ENCODE measurements at places on chromosomes 2 and 18.

DNA sequence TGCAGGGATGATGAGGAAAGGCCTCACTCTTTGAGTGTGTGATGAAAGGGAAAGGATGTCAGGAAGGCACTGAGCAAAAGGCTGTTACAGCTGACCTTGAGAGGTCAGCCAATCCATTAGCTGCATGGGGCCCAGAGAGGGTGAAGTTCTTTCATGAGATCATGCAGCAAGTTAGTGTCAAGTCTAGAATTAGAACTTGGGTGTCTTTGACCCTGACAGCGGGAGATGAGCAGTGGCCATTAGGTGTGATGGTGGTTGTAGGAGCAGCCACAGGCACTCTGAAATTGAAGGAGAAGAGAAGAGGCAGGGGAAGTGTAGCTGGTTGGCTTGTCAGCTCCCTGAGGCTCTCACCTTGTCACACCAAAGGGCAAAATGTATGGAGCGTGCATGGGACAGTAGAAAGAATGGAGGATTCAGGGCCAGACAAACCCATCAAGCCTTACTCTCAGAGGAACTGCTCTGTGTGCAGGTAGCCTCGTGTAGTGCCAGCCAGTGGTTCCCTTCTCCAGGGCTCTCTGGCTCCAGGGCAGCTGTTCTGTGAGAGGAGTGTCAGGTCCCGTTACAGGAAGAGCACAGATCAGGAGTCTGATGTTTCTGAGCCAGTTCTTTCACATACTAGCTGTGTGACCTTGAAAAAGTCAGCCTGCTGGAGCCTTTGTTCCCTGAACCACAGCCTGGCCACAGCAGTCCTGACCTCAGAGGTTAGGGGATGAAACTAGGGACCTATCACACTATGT is 35.9 kb downstream of the MAP4K4 start:
- DNase-seq, result no peak

DNA sequence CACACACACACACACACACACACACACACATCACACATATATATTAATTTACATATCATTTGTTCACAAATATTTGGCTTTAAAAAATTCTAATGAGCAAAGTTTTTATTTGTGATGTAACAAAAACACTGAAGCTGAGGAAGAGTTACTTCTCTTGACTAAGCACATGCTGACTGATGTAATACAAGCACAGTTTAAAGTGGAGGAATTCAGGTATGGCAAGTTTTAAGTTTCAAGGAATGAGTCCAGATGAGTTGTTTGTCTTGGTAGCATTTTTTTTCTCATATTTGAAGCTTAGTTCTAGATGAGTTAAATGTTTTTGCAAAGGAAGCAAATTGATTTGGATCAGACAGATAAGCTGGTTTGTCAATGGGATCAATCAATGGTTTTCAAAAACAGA is 20.2 kb upstream of the CALCRL start:
- DNase-seq, result no peak

DNA sequence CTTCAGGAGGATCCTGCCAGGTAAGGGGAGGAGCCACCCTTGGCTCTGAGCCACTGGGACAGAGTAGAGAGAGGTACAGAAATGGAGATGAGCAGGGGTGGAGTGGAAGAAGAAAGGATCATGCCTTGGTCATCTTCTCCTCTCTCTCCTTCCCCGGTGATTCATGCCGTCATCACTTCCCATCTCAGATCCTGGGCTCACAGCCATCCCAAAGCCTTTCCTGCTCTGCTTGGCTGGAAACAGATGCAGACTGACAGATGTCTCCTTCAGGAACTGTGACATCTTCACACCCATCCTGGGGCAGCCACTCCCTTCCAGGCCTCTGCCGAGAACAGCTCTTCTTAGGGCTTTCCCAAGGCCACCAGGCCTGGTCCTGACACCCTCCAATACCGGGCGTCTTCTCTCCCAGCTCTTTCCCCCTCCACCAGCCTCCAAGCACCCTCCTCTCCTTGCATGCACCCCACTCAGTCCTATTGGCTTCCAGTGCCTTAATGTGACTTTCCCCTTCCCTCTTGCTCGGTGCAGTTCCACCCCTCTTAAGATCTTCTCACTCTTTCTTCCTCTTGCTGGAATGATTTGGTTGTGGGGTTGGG is 58.3 kb upstream of the TNP1 start:
- DNase-seq, result no peak

GRCh38 chr2:187936228-187936627 is 355.4 kb upstream of the GULP1 start:
- no peak for DNase-seq

DNA sequence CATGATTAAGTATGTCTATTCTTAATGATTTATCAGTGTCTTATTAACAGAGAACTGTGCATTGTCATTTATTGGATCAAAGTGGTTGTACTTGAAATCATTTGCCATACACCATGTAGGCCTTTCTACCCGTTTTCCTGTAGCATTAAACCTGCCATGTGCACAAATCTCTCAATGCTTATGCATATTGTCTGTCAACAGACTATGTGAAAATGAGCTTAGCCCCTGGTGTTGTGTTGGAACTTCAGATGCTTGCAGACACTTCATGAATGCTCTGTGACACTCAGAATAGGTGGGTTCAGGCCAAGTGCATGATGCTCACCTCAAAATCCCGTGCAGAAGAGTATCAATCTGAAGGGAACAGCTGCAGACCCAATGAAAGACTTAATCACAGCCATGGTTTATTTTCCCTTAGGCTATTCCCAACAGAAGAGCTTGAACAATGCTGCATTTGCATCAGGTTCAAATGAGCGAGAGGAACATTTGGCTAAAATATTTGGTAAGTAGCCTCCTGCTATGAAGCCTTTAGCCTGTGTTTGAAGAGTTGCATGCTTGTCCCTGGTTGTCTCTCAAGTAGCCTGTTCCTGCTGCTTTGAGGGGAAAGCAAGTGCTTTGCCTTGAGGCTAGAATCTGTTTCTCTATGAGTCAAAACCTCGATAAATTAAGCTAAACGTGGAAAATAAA is 6.1 kb downstream of the C2orf92 start:
- DNase-seq, result no peak

GRCh38 chr18:44816477-44816876 is 135.8 kb downstream of the SETBP1 start:
- no peak for DNase-seq

DNA sequence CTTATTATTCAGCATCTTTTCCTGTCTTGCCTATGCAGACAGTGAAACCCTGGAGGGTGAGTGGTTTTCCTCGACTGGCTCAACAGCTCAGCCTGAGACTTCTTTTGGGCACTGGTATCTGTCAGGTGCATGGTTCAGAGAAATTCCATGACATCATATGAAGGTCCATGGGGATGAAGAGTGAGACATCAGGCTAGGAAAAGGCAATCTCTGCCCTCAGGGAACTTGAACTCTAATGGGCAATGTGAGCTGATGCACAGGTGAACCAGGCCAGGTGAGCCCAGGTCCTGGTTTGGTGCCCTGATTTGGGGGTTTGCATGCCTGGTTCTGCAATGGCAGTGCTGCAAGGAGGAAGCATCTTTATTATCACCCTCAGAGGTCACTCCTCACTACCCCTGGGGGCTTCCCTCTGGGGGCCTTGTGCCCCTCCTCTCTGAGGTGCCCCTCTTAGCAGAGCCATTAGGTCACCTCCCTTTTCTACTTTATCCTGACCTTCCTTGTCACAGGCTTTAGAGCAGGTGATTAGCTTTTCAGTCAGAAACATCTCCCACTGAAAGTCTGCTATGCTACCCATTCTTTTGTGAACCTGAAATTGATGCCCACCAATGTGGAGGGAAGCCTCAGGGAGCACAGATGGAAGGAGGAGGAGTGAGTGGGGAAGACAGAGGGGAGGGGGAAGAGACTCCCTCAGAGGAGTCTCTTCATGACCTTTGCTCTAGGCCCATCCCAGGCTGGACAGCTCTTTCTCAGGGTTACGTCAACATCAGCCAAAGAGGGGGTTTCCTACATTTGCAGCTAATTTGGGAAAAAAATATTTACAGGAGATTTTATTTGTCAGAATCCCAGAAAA is 47.3 kb downstream of the MERTK start:
- no peak for DNase-seq

GRCh38 chr2:11560806-11561205 is 27.0 kb downstream of the GREB1 start:
- DNase-seq, result no peak

- no peak for DNase-seq
Observed at GRCh38 chr18:58221060-58221725, 177.2 kb downstream of the NEDD4L start.

DNA sequence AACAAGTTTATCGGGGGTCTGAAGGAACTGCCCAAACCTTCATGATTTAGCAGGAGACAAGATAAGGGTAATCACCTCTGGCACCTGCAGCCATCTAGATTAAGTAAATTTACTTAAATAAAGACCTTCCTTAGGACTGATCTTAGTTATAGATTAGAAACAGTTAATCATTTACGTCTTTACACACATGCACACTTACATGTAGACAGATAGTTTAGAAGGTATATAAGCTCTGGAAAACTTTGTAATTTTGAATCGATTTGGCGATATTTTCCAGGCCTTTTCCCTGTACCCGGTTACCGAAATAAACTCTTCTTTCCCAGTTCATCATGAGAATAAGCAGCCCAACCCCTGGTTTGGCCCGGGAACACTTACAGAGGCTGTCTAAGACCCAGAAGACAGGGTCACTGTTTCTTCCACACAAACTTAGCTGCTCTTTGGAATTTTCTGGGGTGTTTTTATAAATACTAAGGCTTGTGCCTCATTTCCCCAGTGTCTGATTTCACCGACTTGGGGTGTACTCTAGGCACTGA is 560 bp upstream of the SKA1 start:
- DNase-seq, result no peak

DNA sequence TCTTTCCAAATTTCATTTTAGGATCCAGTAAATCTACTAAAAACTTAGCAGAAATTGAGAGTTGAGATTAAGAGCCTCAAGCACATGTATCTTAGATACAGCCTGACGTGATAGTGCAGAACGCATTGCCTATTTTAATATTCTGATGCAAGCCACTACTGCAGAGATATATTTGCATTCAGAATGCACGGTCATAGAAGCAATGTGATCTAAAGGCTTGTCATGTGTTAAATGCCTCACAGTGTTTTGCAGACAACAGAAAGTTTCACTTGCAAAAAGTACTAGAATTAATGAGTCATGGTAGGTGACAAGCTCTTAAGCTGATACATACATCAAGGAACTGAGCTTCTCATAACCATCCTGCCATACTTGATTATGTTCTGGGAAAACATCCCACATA is 886.7 kb upstream of the CHAC2 start:
- no peak for DNase-seq

DNA sequence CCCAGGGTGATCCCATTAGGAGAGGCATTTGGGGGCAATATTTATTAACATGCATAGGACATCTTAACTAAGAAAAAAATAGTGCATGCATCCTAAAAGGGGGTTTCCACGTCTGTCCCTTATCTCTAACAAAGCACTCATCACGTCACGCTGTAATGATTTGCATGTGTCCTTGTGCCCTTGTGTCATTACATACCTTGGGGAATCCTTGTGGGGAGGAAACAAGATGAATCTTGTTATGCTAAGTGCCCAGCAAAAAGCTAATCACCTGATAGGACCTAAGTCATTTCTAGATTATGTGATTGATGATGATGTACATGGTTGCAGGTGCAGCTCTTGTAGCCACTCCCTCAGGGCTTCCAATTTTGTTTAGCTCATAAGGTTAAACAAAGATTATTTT is 250.9 kb downstream of the FBXO15 start:
- DNase-seq, result no peak

- DNase-seq, result no peak
Observed at GRCh38 chr2:230155359-230155758, 64.4 kb downstream of the SP110 start.

- no peak for DNase-seq
Observed at GRCh38 chr2:203889944-203890343, 22.4 kb downstream of the CTLA4 start.

DNA sequence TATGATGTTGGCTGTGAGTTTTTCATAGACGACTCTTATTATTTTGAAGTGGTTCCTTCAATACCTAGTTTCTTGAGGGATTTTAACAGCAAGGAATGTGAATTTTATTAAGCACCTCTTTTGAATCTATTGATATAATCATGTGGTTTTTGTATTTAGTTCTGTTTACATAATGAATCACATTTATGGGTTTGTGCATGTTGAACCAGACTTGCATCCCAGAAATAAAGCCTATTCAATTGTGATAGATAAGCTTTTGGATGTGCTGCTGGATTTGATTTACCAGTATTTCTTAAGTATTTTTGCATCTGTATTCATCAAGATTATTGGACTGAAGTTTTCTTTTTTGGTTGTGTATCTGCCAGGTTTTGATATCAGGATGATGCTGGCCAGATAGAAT is 131.6 kb upstream of the SCN7A start:
- DNase-seq, result no peak

DNA sequence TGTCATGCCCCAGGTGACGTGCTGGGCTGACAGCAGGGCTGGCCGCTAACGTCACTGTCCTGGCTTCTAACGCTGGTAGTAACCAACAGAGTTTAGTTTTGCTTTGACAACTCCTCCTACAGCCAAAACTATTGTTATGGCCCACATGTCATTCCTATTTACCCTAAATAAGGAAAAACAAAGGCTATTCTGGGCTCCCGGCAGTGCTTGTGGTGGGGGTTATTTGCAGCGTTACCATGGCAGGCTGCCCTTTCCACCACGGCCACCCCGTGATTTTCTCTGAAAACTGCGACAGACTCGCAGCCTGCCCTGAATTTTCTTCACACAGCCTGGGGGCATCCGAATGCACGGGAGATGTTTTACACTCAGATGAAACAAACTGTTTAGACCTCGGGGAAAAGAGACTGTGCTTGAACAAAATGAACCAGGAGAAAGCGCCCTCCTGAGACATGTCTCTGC is 115.2 kb downstream of the FAM210A start:
- peak; percentile 62 for DNase-seq

DNA sequence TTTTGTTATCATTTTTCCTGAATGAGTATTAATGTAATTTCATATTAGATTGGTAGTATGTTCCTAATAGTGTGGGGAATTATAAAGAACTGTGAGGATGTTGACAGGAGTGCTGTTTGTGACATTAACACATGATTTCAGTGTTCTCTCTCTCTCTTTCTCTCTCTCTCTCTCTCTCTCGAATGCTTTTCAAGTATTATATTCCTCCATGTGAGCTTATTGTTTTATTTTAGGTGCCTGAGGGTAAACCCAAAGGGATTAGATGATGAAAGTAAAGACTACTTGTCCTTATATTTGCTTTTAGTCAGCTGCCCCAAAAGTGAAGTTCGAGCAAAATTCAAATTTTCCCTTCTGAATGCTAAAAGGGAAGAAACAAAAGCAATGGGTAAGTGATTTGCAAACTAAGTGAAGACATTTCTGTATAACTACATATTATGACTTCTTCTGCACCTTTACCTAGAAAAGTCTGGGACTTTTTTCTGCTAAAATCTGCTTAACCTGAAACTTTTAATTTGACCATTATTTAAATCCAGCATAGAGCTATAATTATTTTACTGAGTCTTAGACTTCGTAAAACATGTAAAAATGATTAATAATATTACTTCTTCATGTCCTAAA is 49.2 kb downstream of the SPOPL start:
- DNase-seq, result no peak

- DNase-seq, result no peak
Observed at GRCh38 chr18:26532367-26533340, 15.7 kb downstream of the KCTD1 start.
